ENCODE measurements at places on chromosomes 6 and 20.

GRCh38 chr6:113306552-113307145, 550.5 kb upstream of the MARCKS start:
- DNase-seq = no peak

GRCh38 chr20:38671186-38671585, 53.1 kb upstream of the SLC32A1 start:
- no peak for DNase-seq

- no peak for DNase-seq
Measured at GRCh38 chr20:35394271-35394670, 17.5 kb downstream of the UQCC1 start.

- peak; percentile 16 for DNase-seq
Measured at GRCh38 chr6:145483191-145483996, 251.9 kb downstream of the EPM2A start.

DNA sequence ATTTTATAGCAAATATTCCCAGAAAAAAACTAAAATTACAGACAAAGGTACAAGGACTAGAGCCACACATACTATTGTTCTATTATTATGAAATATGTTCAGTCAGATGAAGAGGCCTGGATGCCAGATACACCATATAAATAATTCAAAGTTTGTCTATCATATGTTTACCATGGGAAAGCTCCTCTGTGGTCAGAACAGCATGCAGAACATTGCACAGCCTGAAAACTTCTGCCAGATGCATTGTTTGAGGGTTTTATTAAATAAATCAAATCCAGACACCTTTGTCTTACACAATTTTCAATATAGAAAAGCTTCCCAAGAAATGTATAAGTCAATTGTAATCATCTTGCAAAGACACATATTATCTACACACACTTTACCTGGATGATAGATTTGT, 35.0 kb upstream of the COL21A1 start:
- DNase-seq = no peak

- peak; percentile 11 for DNase-seq
Measured at GRCh38 chr6:1553562-1554083, 56.1 kb upstream of the FOXC1 start.

GRCh38 chr6:36120539-36120938, 9.8 kb upstream of the MAPK13 start:
- no peak for DNase-seq

GRCh38 chr20:50038574-50038991, 55.8 kb downstream of the SNAI1 start:
- no peak for DNase-seq

DNA sequence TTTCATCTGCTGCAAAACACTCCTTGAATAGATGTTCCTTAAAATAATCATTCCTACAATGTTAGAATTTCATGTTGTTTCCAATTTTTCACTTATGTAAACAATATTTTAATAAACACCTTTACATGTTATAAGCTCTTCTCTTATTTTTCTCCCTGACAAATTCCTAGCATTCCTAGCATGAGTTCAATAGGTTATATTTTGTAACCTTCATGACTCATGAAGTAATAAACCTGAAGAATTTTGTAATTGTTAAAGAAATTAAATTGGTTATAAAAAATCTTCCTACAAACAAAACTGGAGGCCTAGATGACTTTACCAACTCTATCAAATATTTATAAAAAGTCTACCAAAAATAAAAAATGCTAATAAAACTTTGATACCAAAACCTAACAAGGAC, 66.3 kb downstream of the NT5E start:
- peak; percentile 30 for DNase-seq

DNA sequence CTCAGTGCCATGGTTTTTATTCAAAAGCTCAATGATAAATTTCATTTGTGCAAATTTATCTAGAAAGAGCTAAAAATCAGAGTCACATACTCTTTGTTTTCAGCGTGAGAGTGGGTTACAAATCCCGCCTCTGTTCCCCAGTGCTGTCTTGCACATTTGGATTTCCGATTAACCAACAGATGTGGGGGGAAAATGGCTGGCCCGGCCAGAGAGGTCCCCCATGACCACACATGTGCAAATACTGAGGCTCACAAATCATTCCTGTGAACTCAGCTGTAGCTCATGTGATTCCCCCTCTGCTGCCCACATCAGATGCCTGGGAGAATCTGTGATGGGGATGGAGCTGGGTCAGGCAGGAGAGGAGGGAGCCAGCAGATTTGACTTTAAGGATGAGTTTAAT, 168.7 kb downstream of the PAX1 start:
- DNase-seq = no peak
